ENCODE measurements at places on chromosomes 7 and 10.
A peak's percentile ranks its signal among the peaks of the same experiment; 100 is the strongest.

DNA sequence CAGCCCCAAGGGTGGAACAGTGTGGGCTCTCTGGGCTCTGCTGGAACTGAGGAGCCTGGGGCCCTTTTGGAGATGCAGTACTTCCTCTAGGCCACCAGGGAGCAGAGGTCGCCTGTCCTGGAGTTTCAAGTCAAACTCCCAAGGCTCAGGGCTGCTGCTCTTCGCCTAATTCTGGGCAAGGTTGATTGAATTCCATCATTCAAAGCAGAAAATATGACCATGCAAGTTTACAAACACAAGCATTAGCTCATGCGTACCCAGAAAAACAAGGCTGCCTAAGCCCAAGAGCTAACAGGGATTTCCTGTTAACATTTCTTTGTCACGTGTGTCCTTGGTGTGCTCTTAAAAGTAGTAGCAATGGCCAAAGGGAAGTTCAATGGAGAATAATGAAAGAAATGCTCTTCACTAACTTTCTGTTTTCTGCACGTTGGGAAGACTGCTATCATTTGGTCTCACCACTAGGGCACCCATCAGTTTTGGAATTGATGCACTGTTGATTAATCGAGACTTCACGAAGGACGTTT is 20.1 kb downstream of the LDB3 start:
- DNase-seq = peak; percentile 16

- no peak for DNase-seq
Observed at GRCh38 chr10:124989526-124989925, 47.6 kb downstream of the ZRANB1 start.

DNA sequence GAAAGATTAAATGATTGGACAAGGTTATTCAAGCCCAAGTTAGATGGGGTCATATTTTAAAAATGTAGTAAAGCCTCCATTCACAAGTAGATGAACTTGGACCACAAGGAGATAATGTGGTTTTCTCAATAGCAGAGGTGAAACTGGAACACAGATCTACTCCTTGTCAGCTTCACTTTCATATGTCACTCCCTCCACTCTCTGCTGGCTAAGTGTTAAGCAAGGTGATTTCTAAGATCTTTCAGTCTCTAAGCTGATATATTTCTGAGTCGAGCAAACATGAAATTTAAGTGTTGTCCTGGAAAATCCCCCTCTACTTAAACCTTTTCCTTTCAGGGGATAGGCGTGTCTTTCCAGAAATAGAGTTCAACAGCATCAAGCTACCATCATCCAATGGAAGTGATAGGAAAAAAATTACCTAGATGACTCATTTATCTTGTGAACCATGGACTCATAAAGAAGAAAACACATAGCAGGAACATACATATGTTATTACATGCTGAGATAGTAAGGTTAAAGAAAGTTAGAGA is 275.0 kb downstream of the PTEN start:
- DNase-seq = no peak

DNA sequence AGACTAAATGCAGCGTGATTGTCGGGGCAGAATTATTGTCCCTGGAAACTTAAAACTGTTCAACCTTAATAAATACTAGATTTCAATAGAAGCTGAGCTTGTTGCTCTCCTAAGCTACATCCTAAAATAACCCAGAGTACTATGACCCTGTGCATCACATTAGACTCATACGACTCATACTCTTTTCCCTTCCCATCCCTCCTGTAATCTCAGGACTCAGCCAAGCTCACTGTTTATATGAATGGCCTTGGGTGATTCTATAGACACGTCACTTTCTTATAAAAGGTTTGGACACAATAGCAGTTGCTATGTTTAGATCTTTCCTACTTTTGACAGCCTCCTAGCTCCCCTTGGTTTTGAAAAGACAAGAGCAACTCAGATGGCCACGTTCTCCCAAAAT is 17.2 kb downstream of the TCF7L2 start:
- DNase-seq = no peak

DNA sequence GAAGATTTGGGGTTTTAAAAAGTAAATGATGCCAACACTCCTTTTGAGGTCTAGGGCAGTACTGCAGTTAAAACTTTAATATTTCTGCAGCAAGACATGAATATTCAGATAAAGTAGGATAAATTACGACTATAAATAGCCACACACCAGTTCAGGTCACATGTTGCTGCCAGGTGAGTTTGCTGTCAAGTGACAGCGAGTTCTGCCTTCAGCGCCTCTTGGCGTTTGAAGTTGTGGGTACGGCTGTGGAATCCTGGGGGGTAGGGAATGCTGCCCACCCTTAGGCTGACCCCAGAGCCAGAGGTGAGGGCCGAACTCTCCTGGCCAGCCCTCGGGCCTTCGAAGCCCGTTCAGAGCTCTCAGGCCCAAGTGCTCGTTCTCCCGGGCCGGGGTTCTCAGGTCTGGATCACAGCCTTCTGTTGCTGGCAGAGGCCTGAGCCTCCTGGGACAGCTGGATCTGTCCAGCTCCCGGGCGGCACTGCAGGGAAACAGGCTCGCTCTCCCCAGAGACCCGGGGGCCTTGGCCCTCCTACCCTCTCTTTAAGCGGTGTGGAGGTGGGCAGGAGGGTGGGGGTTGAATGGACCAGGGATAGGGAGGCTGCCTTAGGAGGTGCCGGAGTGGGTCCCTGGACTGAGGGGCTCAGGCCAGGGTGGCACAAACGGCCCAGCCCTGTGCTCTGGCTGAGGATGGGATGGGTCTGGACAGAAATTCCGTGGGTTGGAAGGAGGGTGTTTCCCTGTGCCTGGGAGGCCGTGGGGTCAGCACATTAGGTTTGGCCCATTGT is 5.4 kb downstream of the BRI3 start:
- no peak for DNase-seq

DNA sequence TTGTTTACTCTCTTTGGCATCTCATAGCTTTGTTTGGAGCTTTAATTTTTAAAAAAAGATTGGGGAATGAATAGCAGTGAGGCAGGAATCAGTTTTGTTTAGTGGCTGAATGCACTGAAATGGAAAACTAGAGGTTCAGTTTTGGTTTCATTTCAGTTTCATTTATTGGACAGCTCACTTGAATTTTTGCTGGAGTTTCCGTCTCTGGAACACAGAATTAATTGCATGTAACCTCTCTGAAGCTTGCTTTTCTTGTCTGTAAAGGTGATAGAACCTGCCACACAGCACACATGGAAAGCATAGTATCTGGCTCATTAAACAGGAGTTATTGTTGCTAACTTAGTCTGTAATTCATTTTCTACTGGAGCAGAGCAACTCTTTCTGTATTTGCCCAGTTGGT is 7.1 kb downstream of the GRM8 start:
- DNase-seq = no peak

- DNase-seq = no peak
Observed at GRCh38 chr7:105837765-105838626, 38.4 kb downstream of the ATXN7L1 start.

DNA sequence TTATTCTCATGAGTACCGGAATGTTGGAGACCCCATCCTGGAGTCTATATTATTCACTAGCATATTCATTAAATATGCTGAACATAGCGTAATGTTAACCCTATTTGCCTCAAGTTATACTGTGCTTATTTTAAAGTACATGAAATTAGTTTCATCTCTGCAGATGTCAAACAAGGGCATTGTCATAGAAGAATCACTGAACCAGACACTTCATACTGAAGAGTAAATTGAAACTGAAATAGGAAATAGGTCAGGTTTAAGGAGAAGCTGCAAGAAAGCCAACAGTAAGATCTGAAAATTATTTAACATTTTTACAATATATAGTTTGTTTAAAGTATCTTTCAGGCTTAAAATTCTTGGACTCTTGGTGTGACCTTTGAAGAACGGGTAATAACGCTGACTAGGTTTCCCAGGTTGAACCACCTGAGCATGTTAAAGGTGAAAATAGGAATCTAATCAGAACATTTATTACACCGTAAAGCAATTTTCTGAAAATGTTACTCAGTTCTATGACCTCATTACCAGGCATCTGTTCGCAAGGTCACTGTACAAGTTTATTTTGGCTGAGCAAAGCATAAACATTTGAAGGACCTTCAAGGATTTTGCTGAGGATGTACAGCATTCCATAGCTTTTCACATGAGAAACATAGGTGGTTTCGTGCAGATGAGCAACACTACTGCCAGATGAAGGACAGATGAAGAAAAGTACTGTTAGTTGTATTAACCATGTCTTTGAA is 82.7 kb downstream of the REEP3 start:
- no peak for DNase-seq

DNA sequence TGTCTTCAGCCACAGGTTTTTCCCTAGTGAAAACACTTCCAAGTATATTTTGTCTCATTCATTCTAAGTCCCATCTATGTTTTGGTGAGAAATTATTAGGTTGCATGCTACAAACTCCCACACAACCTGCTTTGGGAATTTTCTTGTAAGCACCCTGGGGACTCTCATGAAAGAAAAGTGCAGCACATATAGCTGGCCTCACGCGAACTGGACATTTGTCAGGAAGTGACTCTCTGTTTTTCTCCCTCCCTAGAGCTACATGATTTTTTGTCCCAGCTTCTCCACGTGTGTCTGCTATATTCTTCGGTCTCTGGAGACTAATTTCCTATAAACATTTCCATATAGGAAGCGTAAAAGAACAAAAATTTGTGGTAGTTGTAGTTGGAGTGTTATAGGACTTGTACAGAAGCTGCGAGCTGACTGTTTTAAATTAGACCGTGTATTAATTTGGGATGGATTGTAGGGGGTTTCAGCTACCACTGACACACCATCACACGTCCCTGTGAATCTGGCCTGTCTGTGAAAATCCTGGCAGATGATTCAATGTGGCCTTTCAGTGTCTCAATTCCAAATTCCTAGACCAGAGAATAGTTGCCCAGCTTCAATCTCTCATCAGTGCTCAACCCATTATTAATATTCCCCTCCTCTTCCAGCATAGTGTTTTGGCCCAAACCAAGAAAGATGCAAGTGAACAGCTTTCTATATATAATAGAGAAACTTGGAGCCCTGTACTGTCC is 40.2 kb downstream of the ARL4A start:
- DNase-seq = no peak

DNA sequence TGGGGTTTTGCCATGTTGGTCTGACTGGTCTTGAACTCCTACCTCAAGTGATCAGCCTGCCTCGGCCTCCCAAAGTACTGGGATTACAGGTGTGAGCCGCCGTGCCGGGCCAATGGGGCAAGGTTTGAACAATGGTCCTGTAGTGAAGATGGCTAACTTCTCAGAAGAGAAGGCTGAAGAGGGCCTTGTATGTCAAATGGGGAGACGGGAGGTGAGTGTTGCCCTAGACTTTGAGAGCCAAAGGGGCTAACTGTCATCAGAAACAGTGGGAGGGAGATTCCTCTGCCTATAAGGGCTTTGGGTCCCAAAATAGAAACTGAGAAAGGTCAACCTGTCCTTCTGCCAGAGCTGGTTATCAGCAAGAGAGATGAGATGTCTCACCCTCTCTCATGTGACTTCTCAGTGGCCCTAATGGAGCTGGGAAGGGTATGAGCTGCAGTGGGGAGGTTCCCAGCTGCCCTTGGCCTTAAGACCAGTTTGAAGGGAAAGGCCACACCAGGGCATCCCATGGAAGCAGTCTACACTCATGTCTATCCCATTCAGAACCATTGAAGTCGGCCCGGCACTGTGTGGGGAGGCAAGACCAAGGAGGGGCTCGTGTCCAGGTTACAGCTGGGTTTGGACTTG is 1.3 kb upstream of the SAMD8 start:
- DNase-seq = no peak

DNA sequence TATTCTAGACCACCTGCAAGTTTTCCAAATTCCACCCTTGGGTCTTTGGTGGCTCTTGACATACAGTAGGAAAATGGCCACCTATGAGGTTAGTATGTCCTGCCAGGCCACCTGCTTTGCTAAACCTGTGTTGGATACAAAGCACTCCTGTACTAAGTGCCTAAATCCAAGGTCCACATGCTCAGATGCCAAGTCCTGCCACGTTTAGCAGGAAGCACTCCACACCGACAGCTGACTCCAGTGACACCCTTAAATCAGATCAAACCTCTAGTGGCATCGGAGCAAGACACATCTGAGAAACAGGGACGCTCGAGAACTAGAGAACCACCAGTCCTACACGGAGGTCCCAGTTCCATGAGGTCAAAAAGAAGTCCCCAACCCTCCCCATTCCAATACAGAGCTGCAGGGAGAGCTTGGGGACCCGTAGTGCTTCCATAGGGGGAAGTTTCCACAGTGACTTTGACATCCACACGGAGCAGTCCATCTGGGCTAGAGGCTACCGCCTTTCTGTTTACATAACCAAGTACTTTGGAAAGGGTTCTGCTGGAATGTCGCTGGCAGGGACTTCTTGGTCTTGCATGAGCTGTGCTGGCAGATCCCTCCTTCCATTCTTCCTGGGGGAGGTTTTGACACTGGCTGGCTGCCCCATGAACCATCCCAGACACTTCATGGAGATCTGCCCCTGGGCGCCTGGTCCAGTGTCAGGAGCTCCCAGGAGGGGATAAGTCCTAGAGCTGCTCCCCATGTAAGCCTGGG is 290.6 kb downstream of the PRPF18 start:
- no peak for DNase-seq

DNA sequence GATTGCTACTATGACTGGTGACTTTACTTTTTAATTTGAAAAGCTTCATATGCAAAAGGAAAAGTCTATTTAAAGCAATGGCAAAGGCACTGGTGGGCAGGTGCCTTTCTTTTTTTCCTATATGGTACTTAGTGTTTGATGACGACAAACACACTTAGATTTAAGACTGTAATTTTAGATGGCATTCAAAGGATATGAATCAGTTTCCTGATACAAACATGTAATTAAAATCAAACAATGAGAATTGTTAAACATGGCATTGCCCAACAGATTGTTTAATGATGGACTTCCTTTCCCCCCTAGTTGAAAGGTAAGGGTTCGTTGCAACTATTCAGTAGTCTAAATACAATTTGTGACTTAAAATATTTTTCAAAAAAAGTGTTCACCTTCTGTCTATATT is 106.5 kb upstream of the SEMA3C start:
- DNase-seq = no peak

DNA sequence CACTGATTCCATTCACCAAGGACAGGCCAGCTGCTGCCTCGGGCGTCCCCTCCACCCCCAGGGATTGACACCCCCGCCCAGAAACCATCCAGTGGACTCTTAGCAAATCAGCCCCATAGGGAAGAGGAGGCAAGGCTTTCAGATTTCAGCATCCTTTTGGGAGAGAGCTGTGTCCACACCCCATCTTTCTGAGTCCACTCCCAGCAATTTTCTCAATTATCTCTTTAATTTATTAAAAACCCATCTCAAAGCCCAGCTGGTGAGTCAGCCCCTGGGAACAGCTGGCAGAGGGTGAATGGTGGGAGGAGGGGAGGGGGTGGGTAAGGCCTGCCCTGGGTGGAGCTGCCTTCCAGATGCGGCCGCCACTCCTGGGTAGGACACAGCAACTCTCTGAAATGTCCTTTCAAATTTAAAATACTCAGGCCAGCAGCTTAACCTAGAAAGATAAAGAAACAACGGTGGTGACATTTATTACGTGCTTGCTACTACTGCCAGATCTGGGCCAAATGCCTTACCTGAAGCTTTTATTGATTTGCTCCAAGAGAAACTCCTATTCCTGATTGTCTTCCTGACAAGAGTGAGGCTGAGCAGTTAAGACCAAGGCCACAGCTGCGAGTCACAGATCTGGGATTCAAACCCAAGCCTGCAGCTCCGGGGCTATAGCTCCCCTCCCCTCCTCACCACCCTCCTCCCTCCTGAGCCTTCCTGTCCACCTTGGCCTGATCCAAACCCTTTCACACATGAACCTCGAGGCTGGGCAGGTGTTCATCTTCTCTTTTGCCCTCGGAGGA is 120.4 kb downstream of the RGS10 start:
- no peak for DNase-seq
